ENCODE measurements at places on chromosomes 2 and 18. TPM values are rescaled to one million over a fixed set of nuclear protein-coding genes. Genes with fewer than 3 reads are reported as not detected.

- no peak for DNase-seq
Observed at GRCh38 chr2:12298352-12298751, 418.4 kb upstream of the TRIB2 start.

Gene STPG4
- total RNA-seq = 1.0 TPM

DNA sequence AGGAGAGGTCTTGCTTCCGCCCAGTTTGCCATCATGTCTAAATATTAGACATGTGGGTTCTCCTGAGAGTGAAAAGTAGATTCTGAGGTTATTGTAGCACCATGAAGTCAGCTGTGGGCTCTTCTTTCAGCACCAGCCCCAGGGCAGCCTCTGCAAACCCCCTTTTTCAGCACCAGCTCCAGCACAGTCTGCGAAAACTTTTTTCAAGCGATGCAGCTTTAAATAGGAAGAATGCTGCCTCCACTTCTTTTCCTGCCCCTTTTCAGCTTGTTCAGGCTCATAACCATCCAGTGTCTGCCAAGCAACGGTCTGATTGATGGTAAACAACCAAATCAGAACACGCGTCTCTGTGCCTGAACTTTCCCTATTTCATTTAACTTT lies at the start of gene COL5A2:
Gene COL5A2, minus strand, starts transcription at position 192 of the 381 bp plus-strand sequence. Its CDS starts 157 bp downstream, at position 35.
- no peak for DNase-seq

DNA sequence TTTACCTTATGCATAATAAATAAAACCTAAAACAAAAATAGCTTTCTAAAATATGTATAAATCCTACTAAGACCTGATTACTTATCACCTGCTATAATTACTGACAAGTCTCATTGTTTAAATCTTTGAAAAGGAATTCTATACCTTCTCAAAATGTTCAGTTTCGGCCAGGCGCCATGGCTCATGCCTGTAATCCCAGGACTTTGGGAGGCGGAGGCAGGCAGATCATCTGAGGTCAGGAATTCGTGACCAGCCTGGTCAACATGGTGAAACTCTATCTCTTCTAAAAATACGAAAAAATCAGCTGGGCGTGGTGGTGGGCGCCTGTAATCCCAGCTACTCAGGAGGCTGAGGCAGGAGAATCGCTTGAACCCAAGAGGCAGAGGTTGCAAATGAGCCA lies 58.1 kb downstream of the RELCH start:
- DNase-seq = no peak

- DNase-seq = peak; percentile 4
Observed at GRCh38 chr2:9554921-9555296, 721 bp downstream of the ADAM17 start.

DNA sequence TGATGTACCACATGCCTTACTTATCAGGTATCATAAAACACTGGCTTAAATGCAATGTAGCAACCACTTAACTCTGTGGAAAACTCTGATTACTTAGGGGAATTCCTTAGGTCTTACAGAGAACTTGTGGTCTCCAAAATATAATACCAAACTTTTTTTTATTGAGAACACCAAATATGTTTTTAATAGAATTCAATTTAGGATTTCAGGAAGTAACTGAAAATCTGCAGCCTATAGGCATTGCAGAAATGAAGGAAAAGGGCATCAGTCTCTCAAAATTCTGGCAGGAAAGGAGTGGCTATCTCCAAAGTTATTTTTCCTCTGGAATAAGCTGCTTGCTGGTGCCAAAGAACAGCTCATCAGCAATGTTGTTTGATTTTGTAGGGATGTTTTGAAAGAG lies 105.3 kb upstream of the UGP2 start:
- DNase-seq = no peak

Gene DYNAP
- total RNA-seq = not detected

GRCh38 chr18:57441071-57441794 lies 6.1 kb downstream of the ONECUT2 start:
- DNase-seq = no peak

- DNase-seq = no peak
Observed at GRCh38 chr2:1747065-1747941, 3.0 kb upstream of the PXDN start.

Gene ST8SIA5
- not detected for total RNA-seq

Gene IL36A
- total RNA-seq = 2.1 TPM

GRCh38 chr2:213733893-213734292 lies 449.6 kb downstream of the SPAG16 start:
- DNase-seq = no peak

DNA sequence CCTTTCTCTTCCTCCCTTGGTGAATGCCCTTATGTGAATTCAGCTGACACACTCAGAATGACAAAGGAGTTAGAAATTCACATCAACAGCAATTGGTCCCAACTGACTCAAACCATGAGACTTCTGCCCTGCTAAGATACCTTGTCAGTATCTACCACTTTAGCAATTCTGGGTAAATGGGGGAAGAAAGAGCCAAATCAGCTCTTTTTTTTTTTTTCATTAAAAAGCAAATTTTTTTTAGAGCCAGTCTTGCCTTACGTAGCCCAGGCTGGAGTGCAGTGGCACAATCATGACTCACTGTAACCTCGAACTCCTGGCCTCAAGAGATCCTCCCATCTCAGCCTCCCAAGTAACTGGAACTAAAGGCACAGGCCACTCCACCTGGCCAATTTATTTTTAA lies 1.7 kb upstream of the PPP4R1 start:
- DNase-seq = no peak

GRCh38 chr18:39235118-39235719 lies 1669.6 kb upstream of the CELF4 start:
- no peak for DNase-seq

GRCh38 chr2:109020217-109020637 lies 31.2 kb upstream of the EDAR start:
- no peak for DNase-seq

DNA sequence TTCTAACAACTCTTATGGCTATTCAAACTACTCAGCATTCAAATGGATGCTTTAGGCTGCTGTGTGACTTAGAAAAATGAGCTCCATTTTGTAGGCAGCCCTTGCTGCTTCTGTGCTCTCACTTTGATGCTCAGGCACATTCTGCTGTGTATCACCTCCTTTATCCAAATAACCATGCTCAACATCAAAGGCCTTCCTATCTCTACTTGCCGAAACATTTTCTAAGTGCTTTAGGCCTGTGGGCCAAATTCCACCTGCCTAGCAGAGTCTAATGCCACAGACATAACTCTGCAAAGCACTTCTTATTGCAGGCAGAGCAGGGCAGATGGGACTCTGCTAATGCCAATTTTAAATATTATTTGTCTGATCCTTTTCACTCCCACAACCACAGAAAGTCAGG lies 397.4 kb downstream of the RND3 start:
- DNase-seq = no peak

Gene DTNA
- total RNA-seq = not detected

- no peak for DNase-seq
Observed at GRCh38 chr2:134127496-134127895, 126.4 kb upstream of the MGAT5 start.

DNA sequence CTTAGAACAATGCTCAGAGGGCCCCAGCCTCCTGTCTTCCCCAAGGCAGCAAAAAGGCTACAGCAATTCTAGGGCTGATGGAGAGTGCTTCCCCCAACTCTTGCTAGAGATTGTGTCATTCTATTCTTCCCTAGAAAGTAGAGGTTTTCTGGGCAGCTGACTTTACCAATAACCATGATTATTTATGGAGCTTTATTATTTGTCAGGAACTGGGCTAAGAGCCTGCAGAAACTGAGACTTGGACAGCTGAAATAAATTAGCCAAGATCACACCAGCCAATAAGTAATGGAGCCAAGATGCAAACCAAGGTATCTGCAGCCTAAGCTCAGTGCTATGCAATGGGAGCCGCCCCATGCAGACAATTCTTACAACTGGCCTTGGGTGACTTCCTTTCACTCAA lies 84.8 kb downstream of the CCBE1 start:
- no peak for DNase-seq

Gene UGT1A4
- total RNA-seq = not detected

Gene BMP10
- total RNA-seq = not detected

- no peak for DNase-seq
Observed at GRCh38 chr18:26414901-26415440, 133.4 kb downstream of the KCTD1 start.

Gene RBKS
- total RNA-seq = 1.5 TPM

GRCh38 chr18:44819944-44820510 lies 139.3 kb downstream of the SETBP1 start:
- DNase-seq = no peak

DNA sequence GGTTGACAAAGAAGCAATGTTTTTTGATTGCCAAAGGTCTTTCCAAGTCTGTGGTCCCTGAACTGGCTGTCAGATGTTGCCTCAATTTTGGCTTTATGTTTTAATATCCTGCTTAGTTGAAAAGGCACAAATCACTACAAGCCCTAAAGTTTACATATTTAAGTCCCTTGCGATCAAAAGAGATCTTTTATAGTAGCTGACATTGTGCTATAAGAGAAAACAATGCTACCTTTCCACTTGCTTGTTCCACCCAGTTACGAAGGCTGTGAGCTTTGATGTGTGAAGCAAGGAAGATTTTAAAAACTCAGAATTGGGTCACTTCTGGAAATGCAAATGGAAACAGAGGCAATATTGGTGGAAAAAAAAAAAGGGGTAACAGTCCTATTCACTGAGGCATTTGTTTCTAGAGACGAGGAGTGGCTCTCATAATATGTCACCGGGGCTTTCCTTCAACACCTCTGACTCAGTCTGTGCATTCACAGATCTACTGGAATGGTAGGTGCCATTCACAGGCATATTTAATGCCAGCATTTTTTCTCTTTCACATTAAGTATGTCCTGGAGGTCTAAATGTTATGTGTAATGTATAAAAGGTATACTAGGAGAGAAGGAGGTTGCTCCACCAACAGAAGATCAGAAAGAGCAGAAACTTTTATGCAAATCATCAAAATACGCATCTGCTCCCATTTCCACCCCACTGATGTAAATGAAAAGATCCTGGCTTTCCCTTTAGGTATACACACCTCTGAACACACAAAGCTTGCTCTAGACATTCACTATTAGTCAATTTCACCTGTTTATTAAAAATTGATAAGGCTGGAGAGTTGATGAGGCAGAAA lies 91.8 kb downstream of the TGIF1 start:
- DNase-seq = no peak

Gene ANKRD30BL
- total RNA-seq = 0.39 TPM

GRCh38 chr2:47211497-47212011 lies 56.4 kb upstream of the STPG4 start:
- DNase-seq = no peak

DNA sequence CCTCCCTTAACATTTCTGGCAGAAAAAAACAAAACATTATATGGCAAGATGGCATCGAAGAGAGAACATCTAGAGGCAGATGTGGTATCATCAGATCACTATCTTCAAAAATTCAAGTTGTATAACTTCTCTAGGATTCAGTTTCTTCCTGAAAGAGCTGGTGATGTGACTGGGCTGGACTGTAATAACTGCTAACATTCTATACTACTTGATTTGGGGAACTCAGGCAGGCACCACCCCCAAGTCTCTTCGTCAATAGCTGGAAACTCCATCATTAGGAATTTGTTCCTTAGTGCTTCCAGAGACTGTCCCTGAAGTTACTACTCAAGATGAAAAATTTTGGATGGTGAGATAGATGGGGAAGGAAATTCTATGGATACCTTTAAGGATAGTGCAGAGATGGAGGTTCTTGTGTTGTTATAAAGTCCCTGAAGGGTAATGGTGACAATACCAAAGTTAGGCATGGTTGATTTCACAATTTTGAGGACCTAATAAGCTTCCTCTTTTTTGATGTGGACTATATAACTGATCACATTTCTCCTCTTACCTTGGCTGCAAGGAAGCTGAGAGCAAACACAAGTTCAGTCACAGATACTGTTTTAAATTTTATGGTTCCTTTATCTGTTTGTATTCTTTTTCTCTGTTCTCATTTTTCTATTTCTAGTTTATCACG lies 59.1 kb upstream of the PGAP1 start:
- no peak for DNase-seq

DNA sequence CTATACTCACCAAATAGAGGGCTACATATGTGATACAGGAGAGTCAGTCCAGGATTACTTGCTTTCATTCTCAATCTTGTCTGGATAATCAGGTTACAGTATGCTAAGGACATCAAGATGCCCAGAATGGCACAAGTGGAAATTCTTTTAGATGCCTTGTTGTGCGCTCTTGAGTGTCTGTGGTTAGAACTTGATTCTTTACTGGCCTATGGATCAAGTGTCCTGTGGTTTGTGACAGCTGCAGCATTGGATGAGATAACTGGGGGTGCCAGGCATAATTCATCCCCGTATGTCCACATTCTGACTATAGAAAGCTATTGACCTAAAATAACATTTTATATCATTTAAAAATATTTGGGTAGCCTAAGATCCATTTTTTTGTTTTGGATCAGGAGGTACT lies 40.1 kb downstream of the CDC42EP3 start:
- DNase-seq = no peak

GRCh38 chr2:51866361-51866760 lies 834.4 kb upstream of the NRXN1 start:
- no peak for DNase-seq

DNA sequence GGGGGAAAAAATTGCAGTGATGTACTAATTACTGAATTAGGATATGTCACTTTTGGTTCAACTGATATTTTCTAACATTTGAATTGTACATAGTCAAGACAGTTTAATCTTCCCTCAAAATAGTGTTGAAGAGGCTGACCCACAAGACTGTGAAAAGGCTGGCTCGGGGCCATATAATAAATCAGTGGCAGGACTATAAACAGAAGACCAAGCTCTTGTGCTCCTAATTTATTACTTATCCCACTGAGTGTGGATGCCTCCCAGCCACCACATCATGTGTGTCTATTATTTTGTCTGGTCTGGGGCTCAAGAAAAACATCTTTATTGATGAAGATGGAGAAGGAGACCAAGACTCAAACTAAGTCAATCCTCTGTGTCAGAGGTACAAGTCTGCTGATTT lies 64.4 kb downstream of the PLEKHM3 start:
- no peak for DNase-seq

DNA sequence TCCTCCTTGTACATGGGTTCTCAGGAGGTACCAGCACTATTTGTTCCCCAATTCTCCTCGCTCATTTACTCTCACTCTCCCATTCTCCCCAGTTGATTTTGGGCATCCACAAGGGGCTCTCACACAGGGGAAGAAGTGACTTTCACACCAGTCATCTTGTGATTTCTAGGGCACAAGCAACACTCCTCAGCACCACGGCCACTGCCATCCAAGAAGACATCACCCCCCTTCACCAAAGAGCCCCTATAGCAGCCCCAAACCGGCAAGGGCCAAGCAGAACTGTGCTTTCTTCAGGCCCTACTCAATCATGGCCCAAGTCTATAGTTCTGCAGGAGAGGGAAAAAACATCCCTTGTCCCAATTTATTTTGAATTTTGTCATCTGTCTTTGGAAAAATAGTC lies 209.2 kb upstream of the ARL4C start:
- no peak for DNase-seq

GRCh38 chr2:127103243-127104165 lies 3.5 kb downstream of the BIN1 start:
- no peak for DNase-seq

GRCh38 chr2:120853306-120854013 lies 117.8 kb downstream of the GLI2 start:
- no peak for DNase-seq

Gene PNPT1
- 28.5 TPM for total RNA-seq

Gene UGT1A6
- total RNA-seq = not detected

Gene PDE11A
- total RNA-seq = not detected

Gene ATP6V1B1
- total RNA-seq = not detected

Gene TDRD15
- not detected for total RNA-seq

Gene AP1S3
- total RNA-seq = 2.5 TPM

All from naive thymus-derived CD8-positive, alpha-beta T cell (primary cell).